ENCODE measurements at places on chromosomes 7 and 10. TPM values are rescaled to one million over a fixed set of nuclear protein-coding genes. Genes with fewer than 3 reads are reported as not detected.

SCIN gene
- 54.1 TPM for polyA plus RNA-seq

- DNase-seq = peak; percentile 65
Observed at GRCh38 chr10:115093286-115093775, at the start of gene ATRNL1. Gene ATRNL1 (plus strand): TSS chr10:115093365. CDS start chr10:115093751, 386 bp downstream.

DNA sequence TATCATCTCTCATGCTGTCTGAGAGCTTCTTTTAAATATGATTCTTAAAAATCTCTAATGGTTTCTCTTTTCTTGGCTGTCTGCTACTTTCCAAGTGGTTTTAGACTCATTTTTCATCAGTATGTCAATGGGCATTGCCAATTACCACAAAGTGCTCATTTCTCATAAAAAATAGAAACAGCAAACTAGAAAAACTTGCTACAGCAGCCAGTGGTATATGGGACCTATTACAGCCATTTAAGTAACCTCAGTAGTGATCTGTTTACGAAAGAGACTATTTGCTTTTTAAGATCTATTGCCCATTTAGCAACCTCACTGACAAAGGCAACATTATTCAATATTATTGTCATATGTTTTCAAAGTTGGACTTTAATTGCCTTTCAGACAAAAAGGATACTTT lies 207.1 kb upstream of the RHOBTB1 start:
- DNase-seq = no peak

DNA sequence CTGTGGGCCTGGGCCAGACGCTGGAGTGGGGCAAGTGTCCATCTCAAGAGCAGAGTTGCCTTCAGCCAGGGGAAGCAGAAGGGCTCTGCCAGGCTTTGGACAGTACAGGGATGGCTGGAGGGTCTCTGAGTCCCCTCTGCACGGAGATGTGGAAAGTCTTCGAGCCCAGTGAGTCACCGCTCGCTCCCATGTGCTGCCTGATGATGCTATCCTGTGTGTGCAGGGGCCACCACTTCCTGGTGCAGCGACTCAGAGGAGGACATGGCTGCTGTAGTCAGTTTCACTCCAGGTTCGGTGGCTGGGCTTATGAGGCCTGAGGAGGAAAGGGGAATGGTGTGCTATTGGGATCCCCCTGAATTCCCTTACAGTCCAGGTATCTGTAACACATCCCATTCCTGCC lies 6.0 kb downstream of the ADCYAP1R1 start:
- DNase-seq = no peak

- no peak for DNase-seq
Observed at GRCh38 chr7:37236906-37237305, 211.8 kb downstream of the ELMO1 start.

DNA sequence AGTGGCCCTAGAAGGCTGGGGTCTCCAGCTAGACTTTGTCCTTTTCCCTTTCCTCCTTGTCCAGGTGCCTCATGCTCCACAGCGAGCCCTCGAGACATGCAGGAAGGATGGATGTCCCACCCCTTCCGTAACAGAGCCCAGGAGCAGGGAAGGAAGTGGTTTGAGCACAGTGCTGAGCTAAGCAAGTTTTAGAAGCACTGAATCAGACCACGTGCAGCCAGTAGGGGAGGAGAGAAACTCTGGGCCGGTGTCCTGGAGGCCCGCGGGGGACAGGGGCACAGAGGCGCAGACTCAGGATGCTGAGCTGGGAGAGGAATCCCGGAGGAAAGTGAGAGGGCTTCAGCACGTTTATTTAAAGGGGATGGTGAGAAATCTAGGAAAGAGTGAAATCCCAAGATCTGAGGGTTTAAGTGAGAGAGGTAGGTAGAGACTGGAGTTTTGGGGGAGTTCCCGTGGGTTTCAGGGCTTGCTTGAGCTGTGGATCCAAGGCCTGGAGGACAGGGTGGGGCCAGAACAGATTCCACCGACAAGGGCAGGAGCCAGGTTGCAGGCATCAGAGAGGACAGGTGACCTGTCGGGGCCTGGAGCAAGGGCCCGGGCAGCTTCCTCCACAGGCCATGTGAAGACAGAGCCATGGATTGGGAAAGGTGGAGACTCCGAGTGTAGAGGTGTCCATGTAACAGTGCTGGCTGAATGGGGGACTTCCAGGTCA lies 4.4 kb upstream of the IRF5 start:
- peak; percentile 75 for DNase-seq

GRCh38 chr7:11329626-11330025 lies 356.0 kb downstream of the PHF14 start:
- no peak for DNase-seq

SLC16A12 gene
- polyA plus RNA-seq = 0.13 TPM

DNA sequence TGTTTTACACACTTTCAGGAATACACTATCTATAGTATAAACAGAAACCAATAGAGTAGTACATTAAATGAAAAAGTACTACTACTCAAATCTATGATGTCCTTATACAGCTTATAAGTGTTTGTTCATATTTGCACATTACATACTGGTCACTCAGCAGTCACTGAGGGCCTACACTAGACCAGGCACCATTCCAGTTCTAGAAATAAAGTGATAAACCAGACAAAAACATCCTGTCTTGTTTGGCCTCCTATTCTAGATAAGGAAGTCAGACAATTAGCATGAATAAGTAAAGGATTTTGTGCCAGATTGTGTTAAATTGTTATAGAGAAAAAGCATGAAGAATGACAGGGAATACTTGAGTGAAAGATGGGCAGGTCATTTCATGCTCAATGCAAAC lies 219.0 kb downstream of the CRPPA start:
- no peak for DNase-seq

DNA sequence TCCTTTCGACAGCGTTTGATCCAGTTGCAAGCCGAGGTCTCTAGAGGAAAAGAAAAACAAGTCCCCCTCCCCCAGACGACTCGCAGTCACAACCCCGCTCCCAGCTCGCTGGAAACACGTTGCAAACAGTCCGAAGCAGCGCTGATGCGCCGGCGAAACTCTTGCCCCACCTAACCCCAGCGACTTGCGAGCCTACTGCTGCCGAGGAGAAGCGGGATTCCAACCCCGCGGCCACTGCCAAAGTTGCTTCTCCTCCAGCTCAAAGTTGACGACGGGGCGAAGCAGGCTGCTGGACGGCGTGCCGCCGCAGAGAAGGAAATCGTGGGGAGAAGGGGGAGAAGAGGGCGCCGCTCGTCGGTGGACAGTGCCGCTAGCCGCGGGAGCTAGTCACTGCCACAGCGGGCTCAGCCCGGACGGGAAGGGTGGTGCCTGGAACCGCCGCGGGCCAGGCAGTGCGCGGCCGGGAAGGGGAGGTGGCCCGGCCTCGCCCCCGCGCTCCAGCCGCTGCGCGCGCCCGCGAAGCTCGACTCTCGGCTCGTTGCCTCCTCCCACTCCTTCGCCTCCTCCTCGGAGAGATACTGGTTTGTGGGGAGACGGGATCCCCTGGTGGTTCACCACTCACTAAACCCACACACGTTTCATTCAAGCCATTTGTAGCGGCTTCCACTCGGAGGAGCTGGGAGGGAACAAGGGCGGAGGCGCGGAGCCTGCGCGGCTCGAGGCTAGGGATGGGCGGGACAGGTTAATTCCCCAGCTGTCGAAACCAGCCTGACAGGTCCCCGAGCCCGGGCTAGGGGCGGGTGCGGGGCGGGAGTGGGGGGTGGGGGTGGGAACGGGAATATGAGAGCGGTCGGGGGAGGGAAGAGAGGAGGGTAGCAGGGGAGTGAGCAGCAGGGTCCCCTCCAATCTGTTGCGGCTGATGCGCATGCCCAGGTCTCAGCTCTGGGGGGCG lies at the start of gene GPR37:
TSS of gene GPR37 (minus strand) at position 392 of the 952 bp plus-strand sequence. CDS start 816 bp downstream, outside the sequence.
- peak; percentile 74 for DNase-seq

GRCh38 chr10:127456122-127456521 lies 93.0 kb upstream of the NPS start:
- no peak for DNase-seq

- DNase-seq = no peak
Observed at GRCh38 chr7:95589031-95589430, 7.3 kb downstream of the PDK4 start.

All from sigmoid colon (tissue), 7 donors.